ENCODE measurements at places on chromosomes 11 and 22. TPM values are rescaled to one million over a fixed set of nuclear protein-coding genes. Genes with fewer than 3 reads are reported as not detected.

Gene P2RX3
- not detected for total RNA-seq

DNA sequence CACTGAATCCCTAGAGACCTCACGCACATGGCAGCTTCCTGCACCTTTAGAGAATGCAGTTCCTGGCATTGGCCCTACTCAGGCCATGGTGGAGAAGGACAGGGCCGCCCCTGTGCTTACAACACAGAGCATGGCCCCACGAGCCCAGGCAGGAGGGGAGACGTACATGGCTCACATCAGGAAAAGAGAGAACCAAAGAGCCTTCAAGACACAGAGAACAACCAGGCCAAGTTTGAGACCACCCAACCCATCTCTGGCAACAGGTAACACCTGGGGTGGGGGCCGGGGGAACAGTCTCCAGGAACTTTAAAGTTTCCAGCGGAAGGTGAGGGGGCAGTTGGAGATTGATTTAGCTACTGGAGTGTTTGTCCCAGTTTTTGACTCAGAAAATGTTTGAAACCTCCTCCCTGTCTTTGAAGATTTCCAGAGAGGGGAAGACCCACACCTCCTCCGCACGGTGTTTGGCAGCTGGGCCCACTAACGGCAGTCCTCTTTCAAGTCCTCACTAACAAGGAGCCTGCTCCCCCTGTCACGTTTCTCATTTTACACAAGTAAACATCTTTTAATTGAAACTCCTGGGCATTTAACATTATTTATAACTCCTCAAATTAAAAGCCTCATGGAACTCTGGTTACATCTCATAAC, 1423.8 kb downstream of the TBC1D22A start:
- no peak for DNase-seq

Gene PTPRCAP
- total RNA-seq, result 2.5 TPM

Gene HEPHL1
- total RNA-seq, result not detected

- no peak for DNase-seq
These were observed 38.9 kb upstream of the SEPTIN5 start for GRCh38 chr22:19675428-19675827.
